AG04450 (cell line): ENCODE measurements at places on chromosomes 4 and X.
A peak's percentile ranks its signal among the peaks of the same experiment; 100 is the strongest.

DNA sequence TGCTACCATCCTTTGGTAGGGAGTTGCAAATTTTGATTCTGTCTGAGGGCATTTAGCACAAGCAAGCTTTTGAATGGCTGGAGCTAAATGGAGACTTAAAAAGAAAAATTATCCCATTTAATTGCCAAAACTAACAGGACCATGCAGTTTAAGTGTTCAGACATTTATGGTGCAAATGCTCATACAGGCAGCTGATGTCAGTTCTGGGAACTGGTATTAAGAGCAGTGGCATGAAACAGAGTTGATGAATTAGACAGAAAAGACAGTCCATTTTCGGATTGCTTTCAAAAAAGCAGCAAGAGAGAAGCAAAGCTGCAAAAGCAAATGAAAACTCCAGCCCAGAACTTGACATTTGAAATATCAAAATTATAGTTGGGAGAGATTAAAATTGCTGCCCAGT, 1.3 kb downstream of the SCRG1 start:
- no peak for DNase-seq

- no peak for DNase-seq
Measured at GRCh38 chr4:75289914-75290582, 224.2 kb downstream of the RCHY1 start.

- no peak for DNase-seq
Measured at GRCh38 chr4:82753725-82754410, 44.7 kb downstream of the SCD5 start.

- no peak for DNase-seq
Measured at GRCh38 chr4:87849612-87850011, 16.8 kb downstream of the MEPE start.

- peak; percentile 57 for DNase-seq
Measured at GRCh38 chr4:113574636-113575103, 186.9 kb downstream of the CAMK2D start.

GRCh38 chrX:118352566-118352965, 6.7 kb downstream of the WDR44 start:
- DNase-seq: no peak

- no peak for DNase-seq
Measured at GRCh38 chrX:4484266-4484665, 770.8 kb upstream of the PRKX start.

DNA sequence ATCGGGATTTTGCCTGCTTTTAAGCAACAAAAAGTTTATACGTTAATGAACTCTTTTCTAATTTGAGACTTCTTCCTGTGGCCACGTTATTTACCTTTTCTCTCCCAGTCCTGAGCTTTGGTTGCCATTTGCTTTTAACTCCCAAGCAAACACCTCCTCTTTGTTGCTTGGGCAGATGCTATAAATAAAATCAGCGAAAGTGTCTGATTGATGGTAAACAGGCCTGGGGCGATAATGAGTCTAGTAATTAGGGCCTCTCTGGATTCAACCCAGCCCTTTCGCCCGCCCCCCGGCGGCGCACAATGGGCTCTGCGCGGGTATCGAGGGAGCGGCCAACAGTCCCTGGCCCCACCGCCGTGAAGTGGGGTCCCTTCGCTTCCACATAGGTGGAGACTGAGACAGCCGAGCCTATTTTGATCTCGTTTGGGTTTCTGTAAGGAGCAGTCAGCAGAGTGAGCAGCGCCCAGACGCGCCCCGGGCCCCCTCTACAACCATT, 790 bp downstream of the CLGN start:
- DNase-seq: no peak

- DNase-seq: no peak
Measured at GRCh38 chr4:118141240-118141639, 107.0 kb downstream of the NDST3 start.

- DNase-seq: no peak
Measured at GRCh38 chr4:73309211-73309610, 50.6 kb upstream of the ANKRD17 start.

DNA sequence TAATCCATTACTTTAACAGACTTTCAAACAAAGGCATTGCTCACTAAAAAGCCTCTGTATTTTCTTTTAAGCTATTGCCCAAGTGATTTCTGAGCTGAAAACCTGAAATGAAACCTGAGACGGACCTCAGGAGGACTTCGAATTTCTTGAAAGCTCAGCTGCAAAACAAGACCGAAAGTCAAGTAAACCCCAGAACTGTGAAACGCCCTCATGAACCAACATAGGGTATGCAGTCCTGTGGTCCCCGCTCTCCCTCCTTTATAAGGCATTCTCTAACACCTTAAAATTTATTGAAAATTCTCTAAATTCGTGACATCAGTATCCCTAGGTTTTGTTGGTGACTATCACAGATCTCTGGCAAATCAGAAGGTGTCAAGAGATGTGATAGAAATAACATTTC, 91.8 kb downstream of the SHISA3 start:
- DNase-seq: no peak

GRCh38 chr4:189279188-189279587, 661.5 kb upstream of the FRG1 start:
- DNase-seq: peak; percentile 90

GRCh38 chr4:54189140-54189539, 40.0 kb upstream of the PDGFRA start:
- no peak for DNase-seq

DNA sequence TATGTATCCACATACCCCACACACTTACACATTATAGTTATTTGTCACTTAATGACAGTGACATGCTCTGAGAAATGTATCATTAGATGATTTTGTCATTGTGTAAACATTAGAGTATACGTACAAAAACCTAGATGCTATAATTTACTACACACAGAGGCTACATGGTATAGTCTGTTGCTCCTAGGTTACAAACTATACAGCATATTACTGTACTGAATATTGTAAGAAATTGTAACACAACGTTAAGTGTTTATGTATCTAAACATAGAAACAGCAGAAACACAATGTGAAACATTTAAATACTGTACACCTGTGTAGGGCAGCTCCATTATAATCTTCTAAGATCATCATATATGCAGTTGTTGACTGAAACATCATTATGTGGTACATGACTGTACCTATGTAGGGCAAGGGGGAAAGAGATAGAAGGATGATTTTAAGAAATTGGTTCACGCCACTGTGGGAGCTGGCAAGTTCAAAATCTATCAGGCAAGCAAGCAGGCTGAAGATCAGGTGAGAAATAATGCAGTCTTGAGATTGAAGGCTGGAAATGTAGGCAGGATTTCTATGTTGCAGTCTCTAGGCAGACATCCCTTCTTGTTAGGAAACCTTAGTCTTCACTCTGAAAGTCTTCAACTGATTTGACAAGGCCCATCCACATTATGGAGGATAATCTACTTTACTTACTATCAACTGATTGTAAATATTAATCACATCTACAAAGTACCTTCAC, 78.0 kb upstream of the CPEB2 start:
- no peak for DNase-seq

DNA sequence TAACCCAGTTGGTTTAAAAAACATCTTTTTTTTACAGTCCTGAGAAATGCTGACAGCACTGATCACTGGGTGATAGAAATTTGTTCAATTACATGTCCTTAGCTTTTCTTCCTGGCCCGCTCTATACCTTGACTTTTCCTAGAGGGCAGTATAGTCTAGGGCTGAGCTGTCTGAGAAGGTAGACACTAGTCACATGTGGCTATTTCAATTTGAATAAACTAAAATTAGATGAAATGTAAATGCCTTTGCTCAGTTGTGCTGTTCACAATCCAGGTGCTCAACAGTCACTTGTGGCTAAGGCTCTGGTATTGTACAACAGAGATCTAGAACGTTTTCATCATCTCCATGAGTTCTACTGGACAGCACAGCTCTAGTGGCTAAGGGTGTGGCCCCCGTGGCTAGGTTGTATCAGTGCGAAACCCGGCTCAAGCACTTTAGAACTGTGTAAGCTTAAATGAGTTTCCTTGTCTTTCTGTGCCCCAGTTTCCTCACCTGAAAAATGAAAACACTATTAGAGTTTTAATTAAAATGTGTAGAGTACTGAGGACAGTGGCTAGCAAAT, 111.6 kb upstream of the WDR17 start:
- DNase-seq: no peak

- no peak for DNase-seq
Measured at GRCh38 chrX:119828446-119828845, 24.3 kb downstream of the UPF3B start.

DNA sequence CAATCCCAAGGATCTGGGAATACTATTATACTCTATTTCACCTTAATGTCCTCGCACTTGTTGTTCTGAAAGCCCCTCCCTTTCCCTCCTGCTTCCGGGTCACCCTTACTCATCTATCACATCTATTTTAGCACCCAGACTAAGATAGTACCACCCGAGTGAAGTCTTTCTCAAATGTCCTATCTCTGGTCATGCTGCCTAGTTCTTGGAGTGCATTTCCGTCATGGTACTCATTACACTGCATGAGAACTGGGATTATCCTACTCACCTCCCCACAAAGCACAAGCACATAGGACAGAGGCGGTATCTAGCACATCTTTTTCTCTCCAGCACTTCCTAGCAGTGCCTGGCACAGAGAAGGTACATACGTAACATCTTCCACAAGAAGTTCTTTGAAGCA, 944.4 kb upstream of the FTHL17 start:
- no peak for DNase-seq

GRCh38 chr4:7824218-7824617, 115.4 kb downstream of the AFAP1 start:
- DNase-seq: no peak

DNA sequence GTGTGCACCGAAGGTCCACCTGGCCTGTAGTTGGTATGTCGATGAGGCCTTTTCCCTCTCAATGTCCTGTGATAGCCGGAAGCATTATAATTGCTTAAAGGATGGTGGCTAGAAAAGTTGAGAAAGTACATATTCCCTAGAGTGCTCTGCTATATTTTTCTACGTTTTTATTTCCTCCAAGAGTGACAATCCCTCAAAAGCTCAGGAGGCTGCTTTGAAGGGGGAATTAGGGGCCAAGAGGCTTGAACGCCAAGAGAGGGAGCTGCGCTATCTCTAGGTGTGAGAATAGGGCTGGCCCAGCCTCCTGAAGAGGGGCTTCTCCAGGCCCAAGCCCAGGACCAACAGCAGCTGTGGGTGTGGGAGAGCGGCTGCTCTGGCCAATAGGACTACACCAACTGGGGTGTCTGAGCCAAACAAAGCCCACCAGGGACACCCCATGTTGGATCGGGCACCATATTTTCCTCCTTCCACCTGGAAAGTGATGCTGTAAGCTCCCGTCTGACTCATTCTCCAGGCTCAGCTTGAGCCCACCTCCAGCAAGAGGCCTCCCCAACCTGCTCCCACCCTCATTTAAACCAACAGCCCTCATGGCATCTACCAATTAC, 124.0 kb downstream of the IRF2 start:
- DNase-seq: no peak

DNA sequence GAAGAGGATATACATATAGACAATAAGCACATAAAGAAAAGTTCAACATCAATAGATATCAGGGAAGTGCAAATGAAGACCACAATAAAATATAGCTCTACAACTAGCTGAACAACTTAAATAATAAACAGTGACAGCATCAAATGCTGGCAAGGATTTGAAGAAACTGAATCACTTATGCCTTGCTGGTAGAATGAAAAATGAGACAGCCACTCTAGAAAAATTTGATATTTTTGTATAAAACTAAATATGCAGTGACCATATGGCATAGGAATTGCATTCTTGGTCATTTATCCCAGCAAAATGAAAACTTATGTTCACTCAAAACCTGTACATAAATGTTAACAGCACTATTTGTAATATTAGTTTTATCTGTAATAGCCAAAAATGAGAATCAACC, 1102.0 kb downstream of the C4orf33 start:
- no peak for DNase-seq

DNA sequence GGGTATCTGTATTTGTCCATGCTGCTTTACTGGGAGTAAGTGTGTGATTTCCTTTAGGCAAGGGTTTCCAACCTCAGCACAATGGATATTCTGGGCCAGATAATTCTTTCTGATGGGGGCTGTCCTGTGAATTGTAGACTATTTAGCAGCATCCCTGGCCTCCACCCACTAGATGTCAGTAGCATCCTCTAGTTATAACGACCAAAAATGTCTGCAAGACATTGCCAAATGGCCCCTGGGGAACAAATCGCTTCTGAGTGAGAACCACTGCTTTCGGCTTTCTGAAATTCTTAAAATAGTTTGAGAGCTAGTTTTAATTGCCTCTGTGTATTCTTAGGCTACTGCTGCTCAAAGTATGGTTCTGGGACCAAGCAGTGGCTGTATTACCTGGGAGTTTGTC, 81.2 kb upstream of the GPM6B start:
- DNase-seq: no peak

DNA sequence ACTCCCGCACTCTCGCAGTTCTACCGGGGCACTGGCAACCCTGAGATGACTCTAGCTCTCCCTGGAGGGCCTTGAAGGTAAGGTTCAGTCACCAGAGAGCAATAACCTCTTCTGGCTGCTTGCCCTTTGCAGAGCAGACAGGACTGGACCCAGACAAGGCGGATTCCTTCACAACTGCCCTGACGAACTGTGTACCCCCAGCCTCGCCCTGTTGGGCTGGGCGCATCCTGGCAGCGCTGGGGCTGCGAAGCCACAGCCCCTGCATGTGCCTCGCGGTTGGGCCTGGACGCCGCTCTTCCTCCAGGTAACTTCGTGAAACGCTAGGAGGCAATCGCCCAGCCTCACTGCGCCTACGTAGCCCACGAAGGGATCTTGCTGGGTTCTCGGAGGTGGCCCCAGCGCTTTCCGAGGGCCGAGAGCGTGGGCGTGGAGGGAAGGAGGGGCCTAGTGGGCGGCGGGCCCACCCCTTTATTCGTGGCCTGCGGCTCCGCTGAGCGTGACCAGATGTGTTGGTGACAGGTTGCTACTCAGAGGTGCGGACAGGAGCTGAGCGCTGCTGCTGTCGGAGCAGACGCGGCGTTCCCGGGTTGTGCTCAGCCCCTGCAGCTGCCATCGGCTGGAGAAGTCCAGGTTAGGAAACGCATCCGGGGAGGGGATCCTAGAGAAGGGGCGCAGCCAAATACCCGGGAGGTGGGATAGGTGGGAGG, 1.9 kb upstream of the MAMLD1 start:
- DNase-seq: no peak

- no peak for DNase-seq
Measured at GRCh38 chr4:156146571-156146970, 192.9 kb upstream of the CTSO start.

DNA sequence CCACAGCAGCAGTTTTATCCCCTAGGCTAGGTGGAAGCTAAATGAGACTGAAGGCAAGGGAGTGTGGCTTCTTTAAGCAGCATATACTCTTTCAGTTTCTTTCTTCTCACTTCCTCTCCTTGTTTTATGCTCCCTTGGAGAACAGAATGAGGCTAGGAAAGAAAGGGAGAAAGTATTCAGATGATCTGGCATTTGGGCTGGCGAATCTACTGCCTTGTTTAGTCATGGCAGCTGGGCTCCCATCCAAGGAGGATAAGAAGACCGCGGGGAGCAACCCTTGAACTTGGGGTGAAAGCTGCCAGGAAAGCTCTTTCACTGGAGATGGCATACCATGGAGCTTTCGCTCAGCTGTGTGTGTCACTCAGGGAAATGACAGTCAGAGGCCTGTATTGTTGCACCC, 72.1 kb downstream of the ARHGEF38 start:
- no peak for DNase-seq

GRCh38 chrX:134653835-134654234, 4.4 kb downstream of the PLAC1 start:
- no peak for DNase-seq
